ENCODE measurements at places on chromosomes 6 and 20. TPM values are rescaled to one million over a fixed set of nuclear protein-coding genes. Genes with fewer than 3 reads are reported as not detected.

RSPH9 gene
- polyA plus RNA-seq, result 2.8 TPM

GATA5 gene
- 43.5 TPM for polyA plus RNA-seq

SLC23A2 gene
- 9.0 TPM for polyA plus RNA-seq

GUCA1A gene
- polyA plus RNA-seq, result 0.75 TPM

GRCh38 chr20:41057999-41058673 lies 29.5 kb downstream of the TOP1 start:
- DNase-seq, result peak; percentile 47

- no peak for DNase-seq
These were observed 392.4 kb upstream of the HS3ST5 start for GRCh38 chr6:114735025-114735735.

DNA sequence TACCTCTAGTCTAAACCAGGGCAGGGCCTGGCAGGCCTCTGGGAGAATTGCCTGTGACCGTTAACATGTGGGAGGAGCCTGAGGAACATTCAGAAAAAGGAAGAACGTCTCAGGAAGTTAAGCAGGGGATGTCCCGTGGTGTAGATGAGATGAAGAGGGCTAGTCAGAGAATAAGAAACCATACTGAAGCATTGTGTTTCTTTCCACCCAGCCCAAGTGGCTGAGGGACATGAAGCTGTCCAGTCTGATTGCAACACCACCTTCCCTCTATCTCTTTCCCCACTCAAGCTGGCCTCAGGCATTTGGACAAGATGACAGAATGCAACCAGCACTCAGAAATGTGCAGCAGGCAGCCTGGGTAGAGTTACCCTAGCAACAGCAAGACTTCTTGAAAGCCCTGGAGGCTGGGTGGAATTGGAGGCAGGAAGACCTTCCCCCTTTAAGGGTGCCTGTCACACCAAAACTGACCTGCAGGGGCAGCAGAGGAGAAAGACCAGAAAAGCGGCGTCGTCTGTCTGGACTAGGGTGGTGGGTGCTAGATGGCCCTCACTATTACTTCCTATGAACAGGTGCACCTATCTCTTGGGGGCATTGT lies 186.1 kb downstream of the UNC5CL start:
- peak; percentile 23 for DNase-seq

DNA sequence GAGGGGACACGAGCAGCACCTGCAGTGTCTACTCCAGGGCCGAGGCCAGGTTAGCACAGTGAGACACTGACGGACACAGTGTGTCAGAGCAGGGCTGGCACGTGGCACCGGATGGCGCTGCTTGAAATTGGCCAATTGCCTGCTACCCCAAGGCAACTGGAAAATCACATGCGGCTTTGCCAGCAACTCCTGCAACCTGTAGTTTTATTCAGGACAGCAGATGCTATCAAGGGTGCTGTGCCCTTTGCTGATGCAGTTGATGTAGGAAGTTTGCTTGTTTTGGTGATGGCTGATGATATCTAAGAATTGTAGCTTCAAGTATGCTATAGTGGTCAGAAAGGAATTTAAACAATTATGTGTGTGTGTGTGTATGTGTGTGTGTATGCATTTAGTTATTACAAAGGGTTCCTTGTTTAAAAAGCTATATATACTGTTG lies 25.9 kb downstream of the RIN2 start:
- no peak for DNase-seq

DNA sequence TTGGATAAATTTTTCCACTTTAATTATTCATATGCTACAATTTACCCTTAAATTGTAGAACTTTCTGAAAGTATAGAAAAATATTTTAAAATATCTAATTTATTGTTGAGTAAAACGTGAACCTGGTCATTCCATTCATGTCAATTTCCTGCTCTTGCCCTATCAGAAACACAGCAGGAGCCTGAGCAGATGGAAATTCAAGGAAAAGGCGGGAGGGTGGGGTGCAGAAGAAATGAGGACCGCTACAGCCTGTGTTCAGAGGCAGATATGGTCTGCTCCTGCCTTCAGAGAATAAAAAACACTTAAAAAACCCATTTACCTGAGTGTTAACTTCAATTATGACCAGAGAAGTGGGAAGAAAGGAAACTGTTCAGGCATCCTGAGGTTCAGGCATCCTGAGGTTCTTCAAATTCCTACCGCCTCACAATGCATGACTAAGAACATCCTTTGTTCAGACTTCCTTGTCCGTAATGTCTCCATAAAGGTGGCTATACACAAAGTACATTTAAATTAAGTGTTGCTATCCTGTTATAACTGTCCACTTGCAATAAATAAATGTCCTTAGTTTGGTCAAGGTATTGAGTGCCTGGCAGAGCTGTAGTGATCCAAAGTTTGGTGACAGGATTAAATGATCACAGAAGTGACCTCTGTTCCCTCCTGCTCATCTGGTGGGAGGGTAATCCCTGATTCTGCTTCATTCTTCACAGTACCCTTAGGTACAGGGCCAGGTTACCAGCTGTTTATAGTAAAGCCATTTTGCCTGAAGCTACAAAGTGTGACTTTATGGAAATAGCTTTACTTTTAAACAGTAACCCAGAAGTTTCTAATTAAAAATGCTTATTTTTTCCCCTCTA lies 109.1 kb downstream of the MAN1A1 start:
- DNase-seq, result no peak

GRCh38 chr20:63215101-63216040 lies 560 bp downstream of the YTHDF1 start:
- DNase-seq, result peak; percentile 76

- no peak for DNase-seq
These were observed 75.8 kb downstream of the SNAP91 start for GRCh38 chr6:83633149-83633548.

DNA sequence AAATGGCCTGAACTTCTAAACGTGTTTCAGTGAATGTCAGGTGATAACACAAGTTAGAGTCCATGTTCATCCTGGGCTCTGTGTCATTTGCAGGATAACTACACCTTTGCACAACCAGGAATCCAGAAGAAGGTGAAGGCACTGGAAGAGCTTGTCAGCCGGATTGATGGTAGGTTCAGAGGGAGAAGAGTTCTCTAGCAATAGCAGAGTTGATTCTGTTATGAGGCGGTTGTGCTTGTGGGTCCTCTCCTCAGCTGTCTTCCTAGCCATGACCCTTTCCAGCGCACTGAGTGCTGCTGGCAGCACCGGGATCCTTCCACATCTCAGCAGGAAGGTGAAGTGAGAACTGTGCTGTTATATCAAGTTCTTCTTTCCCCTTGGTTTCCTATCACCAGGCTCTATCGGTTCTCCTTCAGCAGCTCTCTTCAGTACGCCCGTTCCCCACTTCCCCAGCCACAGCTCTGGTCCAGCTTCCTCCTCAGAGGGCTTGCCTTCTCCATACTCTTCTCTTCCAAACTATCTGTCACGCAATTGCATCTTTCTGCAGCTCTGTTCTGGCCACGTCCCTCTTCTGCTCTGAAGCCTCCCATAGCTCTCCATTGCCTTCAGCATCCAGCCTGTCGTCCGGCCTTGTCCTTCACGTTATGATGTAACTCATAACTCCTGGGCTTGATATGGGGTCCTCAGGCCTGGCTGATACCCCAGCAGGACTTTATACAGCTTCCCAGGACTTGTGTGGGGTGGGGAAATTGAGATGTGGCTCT lies 39.9 kb upstream of the RNF8 start:
- no peak for DNase-seq

GRCh38 chr20:52494244-52494643 lies 302.7 kb upstream of the ZFP64 start:
- peak; percentile 34 for DNase-seq

GRCh38 chr6:140441256-140441655 lies 1066.8 kb upstream of the CITED2 start:
- DNase-seq, result peak; percentile 76

GRCh38 chr6:147508042-147508865 lies at the start of gene SAMD5:
Gene SAMD5, plus strand, starts transcription at chr6:147508690. Its CDS starts 239 bp downstream, at chr6:147508929.
- peak; percentile 88 for DNase-seq

- DNase-seq, result no peak
These were observed 27.8 kb upstream of the ERVFRD-1 start for GRCh38 chr6:11139051-11139960.

DNA sequence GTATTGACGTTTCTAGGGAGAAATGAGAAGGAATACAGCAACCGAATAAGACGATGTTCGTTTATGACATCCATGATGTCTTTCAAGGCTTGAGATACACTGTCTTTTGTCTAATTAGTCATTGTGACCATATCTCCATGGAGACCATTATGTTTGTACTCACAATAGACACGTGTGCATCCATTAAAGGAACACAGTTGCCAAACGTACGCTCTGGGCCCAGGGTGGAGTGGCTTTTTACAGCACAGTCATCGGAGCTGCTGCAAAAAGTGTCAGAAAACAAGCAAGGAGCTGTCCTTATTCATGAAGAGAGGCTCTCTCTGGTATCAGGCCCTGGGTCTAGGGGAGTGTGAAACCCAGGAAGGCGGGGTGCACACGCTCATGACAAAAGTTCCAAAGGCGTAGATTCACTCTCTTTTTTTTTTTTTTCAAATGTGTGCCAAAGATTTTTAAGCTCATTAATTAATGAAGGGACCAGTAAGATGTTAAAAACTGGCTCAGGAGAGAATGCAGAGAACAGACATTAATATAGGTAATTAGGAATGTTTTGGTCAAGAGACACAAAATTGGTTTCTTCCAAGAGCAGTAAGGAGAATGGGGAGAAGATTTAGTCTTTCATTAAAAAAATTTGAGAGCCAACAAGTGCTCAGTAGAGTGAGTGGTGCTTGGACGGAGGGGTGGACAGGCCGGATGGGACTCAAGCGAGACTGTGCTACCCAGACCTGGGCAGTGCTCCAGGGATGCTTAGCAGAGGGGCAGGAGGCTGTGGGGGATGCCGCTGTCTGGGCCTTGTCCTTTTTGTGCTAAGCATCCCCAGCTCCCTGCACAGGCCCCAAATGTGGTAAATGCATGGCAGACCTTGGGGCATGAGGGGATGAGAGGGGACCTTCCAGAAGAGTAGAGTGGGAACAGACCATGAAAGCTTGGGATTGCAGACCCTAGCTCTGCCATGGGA lies 34.9 kb upstream of the GTSF1L start:
- no peak for DNase-seq

DNA sequence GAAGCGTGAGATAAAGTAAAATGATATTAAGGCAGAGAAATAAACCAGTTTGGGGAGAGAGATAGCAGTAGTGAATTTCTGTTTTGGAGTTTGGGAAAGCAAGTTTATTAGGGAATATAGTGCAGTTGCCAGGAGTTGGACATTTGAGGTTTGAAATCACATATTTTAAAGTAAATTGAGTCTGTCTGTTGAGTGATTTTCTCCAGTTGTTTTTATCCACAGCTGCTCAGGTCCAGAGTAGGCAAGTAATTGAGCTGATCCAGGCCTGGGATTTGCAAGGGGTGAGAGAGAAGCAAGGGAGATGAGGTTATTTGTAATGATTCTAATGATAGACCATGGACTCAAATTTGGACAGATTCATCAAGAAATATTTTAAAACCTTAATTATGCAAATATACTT lies 481.9 kb downstream of the UTRN start:
- DNase-seq, result no peak

DNA sequence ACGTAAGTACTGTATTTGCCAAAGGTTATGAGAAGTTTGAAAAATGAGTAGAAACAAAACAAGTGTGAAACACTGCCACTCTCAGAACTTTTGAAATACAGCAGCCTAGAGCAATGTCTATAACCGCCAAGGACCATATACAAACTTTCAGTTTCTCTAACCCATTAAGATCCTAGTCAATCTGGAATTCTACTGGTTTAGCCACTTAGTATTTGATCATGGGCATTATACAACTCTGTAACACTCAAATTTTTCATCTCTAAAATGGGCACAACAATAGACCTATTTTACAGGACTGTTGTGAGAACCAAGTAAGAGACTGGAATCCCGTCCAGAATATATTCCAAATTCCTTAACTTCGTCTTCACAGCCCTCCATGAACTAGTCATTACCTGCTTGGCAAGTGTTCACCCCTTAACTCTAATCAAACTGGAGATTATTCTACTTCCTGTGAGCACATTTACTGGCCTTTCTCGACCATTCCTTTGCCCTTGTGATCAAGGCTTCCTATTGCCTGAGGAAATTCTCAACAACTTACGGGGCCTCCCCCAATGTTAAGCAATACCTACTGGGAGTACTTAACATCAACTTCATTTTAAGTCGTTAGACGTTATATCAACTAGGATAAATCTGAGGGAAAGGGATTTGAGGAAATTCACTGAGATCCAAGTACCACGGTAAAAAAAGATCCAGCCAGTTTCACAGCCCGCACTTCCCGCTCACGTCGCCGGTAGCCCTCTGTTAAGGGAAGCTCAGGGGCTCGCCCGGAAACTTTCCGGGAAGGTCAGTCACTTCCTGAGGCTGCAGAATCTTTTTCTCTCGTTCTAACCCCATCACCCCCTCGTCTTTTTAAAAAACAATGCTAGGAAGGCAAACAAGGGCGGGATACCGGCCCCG lies 1.1 kb downstream of the EIF2S2 start:
- DNase-seq, result peak; percentile 40

DNA sequence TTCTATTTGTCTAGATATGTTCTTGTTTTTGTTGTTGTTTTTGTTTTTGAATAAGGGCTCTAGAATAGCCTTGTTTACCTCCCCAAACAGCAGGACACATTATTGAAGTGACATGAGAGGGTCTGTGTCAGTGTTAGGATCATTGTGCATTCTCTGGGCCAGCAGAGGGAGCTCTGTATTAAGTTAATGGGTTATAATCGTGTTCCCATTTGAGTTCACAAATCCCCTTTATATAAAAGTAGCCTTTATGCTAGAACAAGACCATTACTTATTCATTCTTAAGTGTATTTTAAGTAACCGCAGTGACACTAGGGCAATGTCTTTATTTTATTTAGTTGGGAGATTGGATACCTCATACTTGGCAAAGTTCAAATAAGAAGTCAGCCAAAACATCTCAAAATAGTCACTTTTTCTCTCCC lies 44.8 kb downstream of the STK4 start:
- peak; percentile 78 for DNase-seq

- DNase-seq, result no peak
These were observed 69.3 kb downstream of the IBTK start for GRCh38 chr6:82178077-82178758.

DNA sequence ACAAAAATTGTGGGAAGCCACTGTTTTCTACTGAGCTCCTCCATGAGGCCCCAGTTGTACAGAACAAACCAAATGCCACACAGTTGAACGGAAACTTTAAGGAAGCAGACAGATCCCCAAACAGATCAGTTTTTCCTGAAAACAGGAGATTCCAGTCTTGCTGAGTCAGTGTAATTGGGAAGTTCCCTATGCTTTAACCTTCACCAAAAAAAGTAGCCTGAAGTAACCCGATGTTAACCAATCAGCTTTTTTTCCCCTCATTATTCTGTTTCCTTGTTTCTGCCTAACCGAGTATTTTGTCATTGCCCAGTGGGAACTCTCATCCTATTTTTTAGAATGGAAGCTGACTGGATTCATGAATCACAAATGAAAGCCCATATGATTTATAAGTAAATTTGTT lies 36.7 kb downstream of the MARCKS start:
- no peak for DNase-seq

DNA sequence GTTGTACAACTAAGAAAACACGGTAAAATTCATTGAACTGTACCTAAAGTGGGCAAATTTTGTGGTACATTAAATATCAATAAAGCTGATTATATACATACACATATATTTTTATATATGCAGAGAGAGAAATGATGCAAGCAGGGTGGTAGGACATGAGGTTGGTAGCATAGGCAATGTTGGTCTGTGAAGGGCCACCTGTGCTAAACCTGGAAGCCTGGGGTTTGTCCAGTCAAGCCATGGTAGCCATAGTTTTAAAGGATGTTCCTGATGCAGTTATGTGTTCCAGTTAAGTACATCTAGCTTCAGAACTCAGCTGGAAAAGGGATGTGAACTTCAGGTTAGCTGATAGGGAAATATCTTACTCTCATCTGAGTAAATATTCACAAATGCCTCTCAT lies 60.1 kb downstream of the TRIM38 start:
- DNase-seq, result no peak
